ENCODE measurements at places on chromosomes 13 and 19.

DNA sequence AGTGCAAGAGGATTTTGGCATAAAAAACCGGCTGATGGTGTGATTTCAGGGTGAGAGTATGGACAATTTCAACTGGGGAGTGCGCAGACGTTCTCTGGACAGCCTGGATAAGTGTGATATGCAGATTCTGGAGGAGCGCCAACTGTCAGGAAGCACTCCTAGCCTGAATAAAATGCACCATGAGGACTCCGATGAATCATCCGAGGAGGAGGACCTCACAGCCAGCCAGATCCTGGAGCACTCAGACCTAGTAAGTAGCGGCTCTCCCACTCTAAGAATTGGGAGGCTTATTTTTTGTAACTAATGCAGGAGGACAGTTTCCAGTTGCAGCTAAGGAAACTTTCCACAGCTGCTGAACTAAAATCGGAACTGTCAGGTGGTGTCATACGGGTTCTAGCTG, 53.6 kb downstream of the ZAR1L start:
- no peak for DNase-seq

- DNase-seq: no peak
Observed at GRCh38 chr13:81001828-81002385, 661.0 kb upstream of the SPRY2 start.

- no peak for DNase-seq
Observed at GRCh38 chr13:31764556-31764955, 25.2 kb downstream of the RXFP2 start.

DNA sequence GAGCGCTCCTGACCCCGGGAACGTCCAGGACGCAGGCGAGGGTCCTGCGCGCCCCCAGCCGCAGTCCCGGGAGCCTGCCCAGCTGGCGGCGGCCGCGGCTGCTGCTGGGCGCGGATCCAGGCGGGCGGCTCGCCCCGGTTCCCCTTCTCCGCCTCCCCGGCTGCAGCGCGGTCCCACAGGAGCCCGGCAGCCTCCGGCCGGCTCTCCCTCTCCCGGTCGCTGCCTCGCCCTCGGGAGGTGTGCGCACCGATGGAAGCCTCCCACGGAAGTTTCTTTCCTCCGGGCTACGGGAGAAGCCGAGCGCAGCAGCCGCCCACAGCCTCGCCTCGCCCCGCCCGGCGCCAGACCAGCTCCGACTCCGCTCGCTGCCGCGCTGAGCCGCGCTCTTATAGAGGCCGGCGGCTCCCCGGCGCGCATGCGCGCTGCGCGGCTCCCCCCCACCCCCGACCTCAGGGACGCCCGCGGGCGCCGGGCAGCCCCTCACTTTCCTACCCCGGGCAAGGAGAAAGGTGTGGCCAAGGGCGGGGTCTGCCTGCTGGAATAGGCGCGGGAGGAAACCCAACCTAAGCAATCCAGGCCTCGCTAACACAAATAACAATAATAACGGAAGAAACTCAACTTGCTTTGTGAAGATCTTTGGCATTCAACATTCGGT, at the start of gene SHISA2:
Gene SHISA2, minus strand, starts transcription at position 360 of the 655 bp plus-strand sequence. CDS start 1,041 bp downstream, outside the sequence.
- no peak for DNase-seq

DNA sequence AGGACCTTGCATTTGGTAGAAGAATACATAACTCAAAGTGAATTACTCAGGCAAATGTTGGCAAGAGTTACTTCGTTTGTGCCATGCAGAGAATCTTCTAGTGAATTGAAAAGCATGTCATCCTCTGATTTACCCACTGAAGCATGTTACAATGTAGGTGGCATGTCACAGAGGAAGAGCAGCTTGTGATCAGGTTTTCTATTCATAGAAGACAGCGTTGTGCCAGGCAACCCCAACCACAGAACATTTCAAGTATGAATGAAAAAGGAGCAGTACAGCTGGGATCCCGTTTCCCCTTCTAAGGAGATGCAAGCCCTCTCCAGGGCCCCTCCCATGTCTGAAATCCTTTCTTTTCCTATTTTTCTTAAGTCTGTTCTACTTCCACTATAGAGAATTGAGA, 6.0 kb upstream of the KATNAL1 start:
- no peak for DNase-seq

GRCh38 chr13:67554286-67554685, 324.1 kb upstream of the PCDH9 start:
- no peak for DNase-seq

DNA sequence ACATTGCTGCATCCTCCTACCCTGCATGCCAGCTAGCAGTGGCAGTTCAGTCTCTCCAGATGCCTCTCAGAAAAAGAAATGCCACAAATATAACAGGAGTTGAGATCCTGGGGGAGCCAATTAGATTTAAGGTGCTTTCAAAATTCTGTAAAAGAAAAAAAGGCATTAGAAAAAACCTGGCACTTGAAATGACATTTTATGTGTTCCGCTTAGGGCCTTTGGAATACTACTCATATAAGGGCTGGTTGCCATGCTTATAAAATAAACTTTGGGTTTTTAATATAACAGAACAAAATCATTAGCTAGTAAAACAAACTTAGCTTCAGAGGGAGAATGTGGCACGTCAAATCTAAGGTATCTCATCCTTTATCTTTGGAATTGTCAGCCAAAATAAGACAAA, 104.1 kb downstream of the ENOX1 start:
- DNase-seq: no peak

DNA sequence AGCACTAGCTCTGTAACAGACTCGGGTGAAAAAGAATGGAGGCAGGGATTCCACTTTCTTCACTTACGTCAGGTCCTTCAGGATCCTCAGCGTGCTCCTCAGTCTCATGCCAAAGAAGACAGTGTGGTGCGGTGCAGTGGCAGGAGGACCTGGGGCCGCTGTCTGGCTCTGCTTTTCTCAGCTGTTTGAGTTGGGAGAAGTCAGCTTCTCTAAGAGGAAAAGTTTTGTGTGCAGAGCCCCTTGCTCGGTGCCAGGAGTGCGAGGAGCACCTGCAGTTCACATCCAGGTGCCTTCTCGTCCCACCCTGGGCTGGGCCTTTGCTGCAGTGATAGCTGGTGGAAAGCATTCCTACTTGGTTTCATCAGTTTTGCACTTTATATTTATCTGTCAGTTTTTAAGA, 77.9 kb upstream of the TEX29 start:
- DNase-seq: no peak

DNA sequence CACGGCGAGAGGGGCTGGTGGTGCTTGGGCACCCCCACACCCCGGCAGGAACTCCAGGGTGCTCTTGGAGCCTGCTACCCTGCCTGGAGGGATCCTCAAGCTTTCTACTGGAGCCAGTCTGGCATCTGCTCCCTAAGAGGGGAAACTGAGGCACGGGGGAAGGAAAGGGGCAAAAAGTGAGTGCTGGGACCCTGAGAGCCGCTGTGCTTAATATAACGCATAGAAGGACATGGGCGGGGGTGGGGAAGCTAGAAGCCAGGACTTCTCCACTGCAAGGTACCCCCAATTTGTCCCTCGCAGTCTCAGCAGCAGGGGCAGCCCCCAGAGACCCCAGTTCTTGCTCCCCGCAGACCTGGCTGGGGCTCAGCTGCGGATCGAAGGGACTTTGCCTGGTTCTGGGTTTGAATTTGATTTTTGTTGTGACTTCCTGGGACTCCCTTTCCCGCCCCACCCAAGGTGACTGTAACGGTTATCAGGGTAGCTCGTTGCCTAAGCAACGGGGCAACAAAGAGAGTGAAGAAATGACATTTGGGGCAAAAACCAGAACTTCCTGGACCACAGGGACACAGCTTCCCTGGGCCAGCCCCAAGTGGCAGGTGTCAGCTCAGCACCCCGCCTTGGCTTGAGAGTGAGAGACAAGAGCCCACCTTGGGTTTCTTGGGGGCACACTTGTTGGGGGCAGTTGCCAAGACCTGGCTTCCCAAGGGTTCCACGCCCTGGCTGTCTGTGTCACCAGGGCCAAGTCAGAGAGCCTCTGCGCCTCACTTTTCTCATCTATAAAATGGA, 638 bp downstream of the ADGRE5 start:
- peak; percentile 64 for DNase-seq

DNA sequence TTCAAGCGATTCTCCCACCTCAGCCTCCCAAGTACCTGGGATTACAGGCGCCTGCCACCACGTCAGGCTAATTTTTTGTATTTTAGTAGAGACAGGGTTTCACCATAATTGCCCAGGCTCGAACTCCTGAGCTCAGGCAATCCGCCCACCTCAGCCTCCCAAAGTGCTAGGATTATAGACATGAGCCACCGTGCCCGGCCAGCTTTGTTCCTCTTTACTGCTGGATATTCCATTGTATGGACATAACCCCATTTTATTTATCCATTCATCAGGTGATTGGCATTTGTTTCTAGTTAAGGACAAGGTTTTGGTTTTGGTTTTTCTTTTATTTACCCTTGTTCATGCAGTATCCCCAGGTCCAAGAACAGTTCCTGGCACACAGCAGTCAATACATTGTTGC, 4.1 kb upstream of the RPS9 start:
- DNase-seq: no peak

DNA sequence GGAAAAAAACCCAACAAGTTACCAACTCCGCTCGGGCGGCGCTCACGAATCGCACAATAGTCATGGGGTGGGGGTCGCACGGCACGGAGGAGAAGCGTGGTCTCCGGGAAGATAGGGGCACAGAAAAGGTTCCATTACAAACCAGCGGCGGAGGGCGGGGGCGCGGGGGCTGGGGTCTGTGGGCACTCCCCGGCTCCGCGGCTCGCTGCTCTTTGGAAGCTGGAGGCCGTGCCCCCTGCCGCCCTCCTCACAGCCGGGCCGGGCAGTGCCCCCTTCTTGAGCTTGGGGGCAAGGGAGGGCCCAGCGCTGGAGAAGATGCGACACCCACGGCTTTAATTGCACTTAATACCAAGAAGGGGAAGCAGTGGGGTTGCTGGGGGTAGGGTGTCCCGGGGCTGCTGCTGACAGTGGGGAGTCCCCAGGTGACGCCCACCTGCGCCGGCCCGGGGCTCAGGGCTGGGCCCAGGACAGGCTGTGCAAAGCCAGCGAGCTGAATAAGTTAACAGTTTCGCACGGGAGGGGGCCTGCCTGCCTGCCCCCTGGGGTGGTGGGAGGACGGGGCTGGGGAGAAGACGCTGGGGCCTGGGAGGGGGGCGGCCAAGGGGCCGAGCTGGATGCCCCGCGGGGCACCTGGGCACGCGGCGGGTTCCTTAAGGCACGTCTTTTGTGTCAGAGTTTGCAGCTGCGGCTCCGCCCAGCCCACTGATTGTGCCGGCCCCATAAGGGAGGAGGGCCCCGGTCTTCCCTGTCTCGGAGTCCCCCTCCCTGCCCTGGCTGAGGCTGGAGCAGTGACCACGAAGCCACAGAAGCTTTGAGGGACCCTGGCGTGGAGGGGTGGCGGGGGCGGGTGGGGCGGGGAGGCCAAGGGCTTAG, 9.8 kb downstream of the DCAF15 start:
- no peak for DNase-seq

DNA sequence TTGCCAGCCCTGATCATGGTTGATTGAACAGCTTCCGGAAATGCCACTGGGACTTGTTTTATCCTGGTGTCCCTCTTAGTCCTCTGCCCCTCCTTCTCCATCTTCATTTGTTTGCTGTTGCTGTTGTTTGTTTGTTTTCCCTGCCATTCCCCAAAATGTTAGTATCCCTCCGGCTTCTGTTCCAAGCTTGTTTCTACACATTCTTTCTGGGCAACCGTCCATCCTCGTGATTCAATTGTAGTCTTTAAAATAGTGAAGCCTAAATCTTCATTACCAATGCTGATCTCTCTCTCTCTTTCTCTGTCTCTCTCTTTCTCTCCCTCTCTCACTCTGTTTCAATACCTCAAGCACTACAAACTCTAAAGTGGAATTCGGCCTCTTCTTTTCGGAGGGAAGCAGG, 649.3 kb upstream of the ARGLU1 start:
- DNase-seq: no peak

DNA sequence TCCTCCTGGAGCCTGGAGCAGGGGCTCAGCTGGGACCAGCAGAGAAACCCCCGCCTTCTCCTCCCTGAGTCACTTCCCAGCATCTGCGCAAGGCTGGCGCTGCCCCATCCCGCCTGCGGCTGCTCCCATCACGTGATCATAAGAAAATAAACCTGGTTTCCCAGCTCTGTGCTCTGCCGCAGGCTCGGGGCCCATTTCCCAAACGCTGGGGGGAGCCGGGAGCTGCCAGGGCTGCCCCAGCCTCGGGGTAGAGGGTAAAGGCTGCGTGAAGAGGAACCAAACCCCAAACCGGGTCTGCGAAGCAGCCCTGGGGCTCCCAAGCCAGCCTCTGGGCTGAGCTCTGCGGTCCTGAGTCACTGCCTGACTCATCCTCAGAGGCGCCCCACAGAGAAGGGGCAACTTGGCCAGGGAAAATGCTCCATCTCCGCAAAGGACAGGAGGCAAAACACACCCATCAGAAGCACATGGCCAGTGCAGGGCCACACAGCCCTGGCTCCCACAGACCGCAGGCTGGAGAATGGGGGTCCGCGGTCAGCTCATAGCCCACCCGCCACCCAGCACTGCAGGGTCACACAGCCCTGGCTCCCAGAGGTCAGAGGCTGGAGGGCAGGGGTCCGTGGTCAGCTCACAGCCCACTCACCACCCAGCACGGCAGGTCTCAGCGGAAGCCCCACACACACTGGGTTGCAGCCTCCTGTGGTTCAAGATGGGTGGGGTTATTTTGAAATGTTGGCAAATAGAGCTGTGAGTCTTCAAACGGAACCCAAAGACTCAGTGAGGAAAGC, 67.1 kb downstream of the RASA3 start:
- DNase-seq: peak; percentile 44

DNA sequence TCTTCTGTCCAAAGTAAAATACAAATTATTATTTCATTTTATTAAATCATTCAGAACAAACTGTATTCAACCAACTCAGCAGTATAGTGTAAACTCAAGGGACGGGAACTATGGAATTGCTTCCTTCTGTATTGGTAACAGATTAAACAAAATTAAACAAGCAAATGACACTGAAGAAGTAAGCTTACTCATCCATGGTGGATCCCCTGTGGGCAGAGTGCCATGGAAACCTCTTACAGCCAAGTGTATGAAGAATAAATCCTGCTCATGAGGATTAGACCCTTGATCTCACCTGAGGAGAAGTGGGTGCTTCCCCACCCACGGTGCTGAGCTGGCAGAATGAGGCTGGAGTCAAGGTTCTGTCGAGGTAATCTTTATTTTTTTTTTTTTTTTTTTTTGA, 18.0 kb upstream of the RFXAP start:
- no peak for DNase-seq

- no peak for DNase-seq
Observed at GRCh38 chr13:40640845-40641458, 25.5 kb downstream of the FOXO1 start.

- no peak for DNase-seq
Observed at GRCh38 chr13:109779074-109779473, 7.3 kb downstream of the IRS2 start.

GRCh38 chr13:26459276-26460131, 98.0 kb upstream of the WASF3 start:
- DNase-seq: no peak

- no peak for DNase-seq
Observed at GRCh38 chr19:35115177-35115951, at the start of gene FXYD3. TSS of gene FXYD3 (plus strand) at chr19:35115823. CDS start at chr19:35119377, 3,554 bp downstream.
